SK-N-MC (cell line): ENCODE measurements at places on chromosomes 4 and X.
A peak's percentile ranks its signal among the peaks of the same experiment; 100 is the strongest.

- no peak for DNase-seq
These were observed 690 bp upstream of the NEIL3 start for GRCh38 chr4:177308847-177309521.

- DNase-seq = no peak
These were observed 8.2 kb downstream of the FGFBP1 start for GRCh38 chr4:15930314-15930713.

DNA sequence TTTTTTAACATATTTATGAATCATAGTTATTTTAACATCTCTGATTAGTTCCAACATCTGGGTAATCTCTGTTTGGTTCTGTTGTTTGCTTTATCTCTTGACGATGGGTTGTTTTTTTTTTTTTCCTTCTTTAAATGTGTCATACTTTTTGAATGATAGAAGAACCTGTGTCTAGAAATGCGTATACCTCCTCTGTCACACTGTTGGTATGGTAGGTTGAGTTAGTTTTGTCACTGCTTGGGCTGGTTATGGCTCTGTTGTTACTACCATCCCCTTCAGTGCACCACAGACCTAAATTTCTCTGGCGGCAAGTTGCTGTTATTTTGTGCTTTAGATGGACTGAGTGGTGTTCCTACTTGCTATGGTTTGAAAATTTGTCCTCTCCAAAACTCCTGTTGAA, 16.8 kb downstream of the STIM2 start:
- no peak for DNase-seq

DNA sequence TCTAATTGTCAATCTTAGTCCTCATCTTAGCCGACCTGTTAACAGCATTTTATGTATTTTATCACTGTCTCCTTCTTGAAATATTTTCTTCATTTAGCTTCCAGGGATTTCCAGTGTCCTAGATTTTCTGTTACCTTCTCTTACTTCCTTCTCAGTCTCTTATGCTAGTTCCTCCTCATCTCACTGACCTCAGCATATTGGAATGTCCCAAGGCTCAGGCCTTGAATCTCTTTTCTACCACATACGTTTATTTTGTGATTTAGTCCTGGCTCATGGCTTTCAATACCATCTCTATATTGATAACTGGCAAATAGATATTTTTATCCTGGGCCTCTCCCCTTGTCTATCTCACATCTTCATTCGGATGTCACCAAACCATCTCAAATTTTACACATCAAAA, 61.1 kb downstream of the IQCM start:
- DNase-seq = no peak

- no peak for DNase-seq
These were observed 69.0 kb upstream of the PSAPL1 start for GRCh38 chr4:7503559-7504249.

DNA sequence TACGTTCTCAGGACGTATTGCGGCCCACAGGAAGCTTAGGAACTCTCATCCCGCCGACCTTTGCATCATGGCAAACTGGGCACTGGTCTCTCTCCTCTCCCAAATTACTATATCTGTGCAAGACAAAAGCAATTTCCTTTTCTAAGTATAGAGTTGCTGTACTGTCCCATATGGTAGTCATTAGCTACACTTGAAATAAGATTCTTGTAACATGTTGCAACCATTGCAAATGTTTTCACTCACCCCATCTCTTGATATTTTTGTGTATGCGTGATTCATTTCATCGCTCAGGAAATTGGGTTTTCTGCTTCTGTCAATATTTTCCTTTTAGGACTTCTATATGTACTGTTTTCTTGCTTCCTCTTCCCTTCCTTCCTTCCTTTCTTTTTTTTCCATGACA, 15.7 kb downstream of the ARMCX6 start:
- DNase-seq = no peak

DNA sequence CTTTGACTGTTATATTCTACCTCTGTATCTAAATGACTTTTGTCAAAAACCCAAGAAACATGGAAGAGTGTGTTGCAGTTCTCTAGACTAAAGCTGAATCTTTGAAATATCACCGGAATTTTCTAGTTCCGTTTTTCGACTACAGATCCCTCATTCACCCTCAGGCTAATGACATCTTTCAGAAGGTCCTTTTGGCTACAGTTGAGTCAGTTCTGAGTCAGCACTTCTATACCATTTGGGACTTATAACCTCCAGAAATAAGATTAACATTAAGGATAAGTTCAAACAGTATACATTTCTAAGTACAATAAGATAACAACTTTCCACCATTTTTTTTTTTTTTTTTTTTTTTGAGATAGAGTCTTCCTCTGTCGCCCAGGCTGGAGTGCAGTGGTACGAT, 331.0 kb upstream of the CPXCR1 start:
- no peak for DNase-seq

GRCh38 chr4:83606898-83607297, 71.0 kb downstream of the GPAT3 start:
- DNase-seq = no peak

- DNase-seq = no peak
These were observed 231.7 kb upstream of the PPARGC1A start for GRCh38 chr4:24121395-24122175.

DNA sequence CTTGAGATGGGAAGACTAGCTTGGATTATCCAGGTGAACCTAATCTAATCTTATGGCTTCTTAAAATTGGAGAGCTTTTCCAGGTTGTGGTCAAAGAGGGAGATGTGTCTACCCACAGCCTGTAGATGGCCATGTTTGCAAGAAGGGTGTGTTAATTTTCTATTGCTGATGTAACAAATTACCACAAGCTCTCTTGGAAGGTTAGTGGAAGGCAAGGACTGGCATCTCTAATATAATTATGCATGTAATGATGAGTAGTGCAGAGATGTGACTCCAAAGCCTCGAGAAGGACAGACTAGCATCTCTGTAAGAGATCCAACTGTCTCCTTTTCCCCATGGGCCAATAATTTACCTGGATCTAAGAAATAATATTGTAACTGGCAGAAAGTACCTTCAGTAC, 3.2 kb upstream of the ADH1B start:
- no peak for DNase-seq

GRCh38 chrX:68703369-68703768, 55.9 kb downstream of the STARD8 start:
- DNase-seq = no peak

GRCh38 chr4:87886083-87886482, 53.3 kb downstream of the MEPE start:
- DNase-seq = no peak

GRCh38 chr4:663438-664428, 10.3 kb downstream of the ATP5ME start:
- no peak for DNase-seq

DNA sequence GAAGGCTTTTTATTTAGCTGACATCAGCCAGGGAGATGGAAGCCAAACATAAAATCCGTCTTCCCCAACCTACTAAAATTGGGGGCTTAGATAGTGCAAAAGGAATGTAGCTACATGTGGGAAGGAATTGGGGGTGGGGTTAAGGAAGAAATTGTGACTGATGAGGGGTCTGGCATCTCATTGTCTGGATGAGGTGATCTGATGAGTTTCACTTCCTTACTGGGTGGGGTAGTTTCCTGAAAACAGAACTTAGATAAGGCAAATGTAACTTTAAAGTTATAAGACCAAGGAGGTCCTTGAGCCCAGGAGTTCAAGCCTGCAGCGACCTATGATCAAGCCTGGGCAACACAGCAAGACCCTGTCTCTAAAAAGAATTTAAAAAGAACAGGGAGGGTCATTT, 105.5 kb upstream of the NEIL3 start:
- DNase-seq = no peak

DNA sequence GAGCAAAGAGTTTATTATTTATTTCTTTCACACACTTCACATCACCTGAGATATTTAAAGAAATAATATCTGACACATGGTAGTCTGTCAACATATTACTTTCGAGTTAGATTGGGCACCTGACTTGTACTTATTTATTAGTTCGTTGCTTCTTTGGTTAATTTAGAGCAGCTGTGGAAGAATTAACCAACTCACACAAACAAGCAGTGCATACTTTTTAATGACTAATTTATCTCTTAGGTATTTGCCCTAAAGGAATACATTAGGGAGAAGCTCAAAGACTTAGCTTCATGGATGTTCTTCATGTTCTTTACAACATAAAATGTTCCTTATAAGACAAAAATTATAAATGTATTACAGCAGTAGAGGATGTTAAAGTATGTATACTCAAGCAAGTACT, 242.9 kb downstream of the ARHGAP24 start:
- DNase-seq = no peak

- DNase-seq = no peak
These were observed 126.0 kb downstream of the FNIP2 start for GRCh38 chr4:158894826-158895225.

- DNase-seq = peak; percentile 83
These were observed 1119.2 kb upstream of the INTU start for GRCh38 chr4:126513596-126513995.

- DNase-seq = no peak
These were observed 52.2 kb downstream of the SPATA18 start for GRCh38 chr4:52103319-52103718.

GRCh38 chr4:99408346-99408745, 26.8 kb downstream of the ADH7 start:
- DNase-seq = no peak

DNA sequence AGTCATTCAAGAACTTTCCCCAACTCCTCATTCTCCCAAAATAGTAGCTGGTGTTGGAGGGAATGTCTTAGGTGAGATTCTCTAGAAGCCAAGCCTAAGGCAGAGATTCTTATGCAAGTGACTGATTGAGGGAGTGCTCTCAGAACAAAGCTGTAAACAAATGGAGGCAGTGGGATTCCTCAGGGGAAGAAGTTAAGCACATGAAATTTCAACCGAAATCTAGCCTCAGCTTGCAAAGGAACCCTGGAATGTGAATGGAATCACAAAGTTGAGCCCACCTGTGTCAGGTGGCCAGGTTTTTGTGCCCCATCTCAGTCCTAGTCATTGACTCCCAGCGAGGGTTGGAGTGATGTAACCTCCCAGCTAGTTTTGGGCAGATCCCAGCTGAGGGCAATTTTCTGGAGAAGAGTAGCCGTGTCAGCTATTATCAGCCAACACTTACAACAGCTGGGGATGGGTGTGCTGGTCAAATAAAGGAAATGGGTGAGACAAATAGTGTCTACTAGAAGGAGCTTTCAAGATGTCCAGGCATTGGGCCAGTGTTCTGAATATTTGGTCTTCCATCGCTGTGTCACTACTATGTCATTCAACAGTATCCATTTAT, 29.7 kb upstream of the FGF2 start:
- no peak for DNase-seq

DNA sequence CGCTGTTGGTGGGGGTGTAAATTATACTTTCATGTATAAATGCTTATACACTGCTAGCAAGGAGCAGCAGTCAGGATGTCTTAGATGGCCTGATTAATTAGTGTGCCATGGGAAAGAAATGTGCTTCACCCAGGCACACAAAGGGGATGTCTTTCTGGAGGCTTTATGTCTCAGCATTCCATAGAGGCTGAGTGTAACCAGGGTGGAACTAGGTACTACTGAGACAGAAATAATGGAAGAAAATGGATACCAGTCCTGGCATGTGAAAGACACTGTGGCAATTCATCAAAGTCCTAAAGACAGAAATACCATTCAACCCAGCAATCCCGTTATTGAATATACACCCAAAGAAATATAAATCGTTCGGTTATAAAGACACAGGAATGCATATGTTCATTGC, 52.5 kb downstream of the PF4 start:
- no peak for DNase-seq

- DNase-seq = no peak
These were observed 1118.3 kb upstream of the ADGRL3 start for GRCh38 chr4:60081839-60082238.

GRCh38 chrX:154484255-154485149, 1.9 kb downstream of the UBL4A start:
- DNase-seq = no peak
